ENCODE measurements at places on chromosomes 1 and 21. TPM values are rescaled to one million over a fixed set of nuclear protein-coding genes. Genes with fewer than 3 reads are reported as not detected.

DNA sequence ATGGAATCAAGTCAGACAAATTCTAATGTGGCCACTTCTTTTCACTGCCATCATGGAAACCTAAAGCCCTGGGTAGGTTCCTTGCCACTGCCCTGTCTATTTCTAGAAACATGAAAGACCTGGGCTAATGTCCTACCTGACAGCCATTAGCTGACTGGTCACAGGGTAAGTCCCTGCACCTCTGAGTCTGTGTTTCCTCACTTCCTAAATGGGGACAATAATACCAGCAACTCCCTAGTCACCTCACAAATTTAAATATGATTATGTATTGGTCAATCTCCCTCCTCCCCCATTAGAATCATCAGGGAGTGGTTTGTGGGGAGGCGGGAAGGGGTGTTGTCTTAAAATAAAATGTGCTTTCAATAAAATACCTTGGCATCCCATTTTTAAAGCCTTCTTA, 2.2 kb downstream of the CREG1 start:
- H3K27me3 ChIP-seq = no peaks in the 10 kb centered on the region
- no peak for DNase-seq
- no peaks in the 10 kb centered on the region for H3K36me3 ChIP-seq
- H3K27ac ChIP-seq = no peak overlapping the region
- no peak overlapping the region for H3K4me3 ChIP-seq

DNA sequence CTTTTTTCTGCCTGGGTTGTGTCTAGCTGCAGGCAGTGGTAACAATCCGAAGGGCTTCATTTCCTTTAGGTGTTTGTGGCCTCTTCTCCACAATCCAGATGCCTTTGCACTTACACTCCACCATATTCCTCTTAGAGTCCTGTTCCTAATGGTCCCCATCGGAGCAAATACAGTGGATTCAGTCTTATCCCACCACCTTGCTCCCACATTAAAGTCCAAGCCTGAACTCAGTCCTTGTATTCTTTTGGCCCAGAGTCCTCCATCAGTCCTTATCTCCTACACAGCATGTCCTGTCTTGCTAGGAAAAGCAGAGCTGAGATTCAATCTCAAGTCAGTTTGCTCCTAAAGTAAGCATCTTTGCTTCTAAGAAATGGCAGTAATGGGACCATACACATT, 8.8 kb downstream of the CYP2J2 start:
- H3K4me1 ChIP-seq = no peaks in the 10 kb centered on the region
- no peak overlapping the region for H3K4me3 ChIP-seq
- H3K27ac ChIP-seq = no peak overlapping the region
- DNase-seq = no peak

GRCh38 chr1:17099616-17100340, 19.5 kb downstream of the PADI2 start:
- no peaks in the 10 kb centered on the region for H3K4me1 ChIP-seq
- H3K27me3 ChIP-seq = no peaks in the 10 kb centered on the region
- no peak for DNase-seq
- no peak overlapping the region for H3K27ac ChIP-seq
- H3K4me3 ChIP-seq = no peak overlapping the region

- peaks cover 7% of the 10 kb centered on the region for H3K27me3 ChIP-seq
- H3K4me3 ChIP-seq = no peak overlapping the region
- DNase-seq = no peak
Measured at GRCh38 chr1:40107290-40107959, 10.4 kb upstream of the PPT1 start.

DNA sequence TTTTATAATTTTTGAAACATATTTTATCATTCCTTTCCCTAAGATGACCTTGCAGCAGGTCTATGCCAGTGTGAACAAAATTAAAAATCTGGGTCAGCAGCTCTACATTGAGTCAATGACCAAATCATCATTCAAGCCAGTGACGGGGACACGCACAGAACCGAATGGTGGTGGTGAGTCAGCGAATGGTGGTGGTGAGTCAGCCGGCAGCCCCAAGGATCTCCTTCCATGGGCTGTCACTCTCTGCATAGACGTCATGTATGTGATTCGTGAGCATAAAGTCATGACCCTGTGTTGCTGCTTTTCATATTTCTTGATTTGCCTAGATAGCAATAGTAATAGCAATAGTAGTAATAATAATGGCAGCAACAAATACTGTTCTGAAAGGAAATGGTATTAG, 26.3 kb downstream of the PER3 start:
- no peaks in the 10 kb centered on the region for H3K4me1 ChIP-seq
- H3K4me3 ChIP-seq = no peak overlapping the region
- no peaks in the 10 kb centered on the region for H3K27me3 ChIP-seq

The DCST1 gene
- total RNA-seq = 0.32 TPM

The MIXL1 gene
- total RNA-seq = not detected

The SFN gene
- 1.3 TPM for total RNA-seq

All from CD4-positive, CD25-positive, alpha-beta regulatory T cell (primary cell).